ENCODE measurements at places on chromosomes 7 and 10. TPM values are rescaled to one million over a fixed set of nuclear protein-coding genes. Genes with fewer than 3 reads are reported as not detected.

GRCh38 chr7:138083859-138084258, 7.6 kb downstream of the AKR1D1 start:
- no peak overlapping the region for H3K4me3 ChIP-seq
- no peak for DNase-seq
- no peaks in the 10 kb centered on the region for H3K27me3 ChIP-seq

DNA sequence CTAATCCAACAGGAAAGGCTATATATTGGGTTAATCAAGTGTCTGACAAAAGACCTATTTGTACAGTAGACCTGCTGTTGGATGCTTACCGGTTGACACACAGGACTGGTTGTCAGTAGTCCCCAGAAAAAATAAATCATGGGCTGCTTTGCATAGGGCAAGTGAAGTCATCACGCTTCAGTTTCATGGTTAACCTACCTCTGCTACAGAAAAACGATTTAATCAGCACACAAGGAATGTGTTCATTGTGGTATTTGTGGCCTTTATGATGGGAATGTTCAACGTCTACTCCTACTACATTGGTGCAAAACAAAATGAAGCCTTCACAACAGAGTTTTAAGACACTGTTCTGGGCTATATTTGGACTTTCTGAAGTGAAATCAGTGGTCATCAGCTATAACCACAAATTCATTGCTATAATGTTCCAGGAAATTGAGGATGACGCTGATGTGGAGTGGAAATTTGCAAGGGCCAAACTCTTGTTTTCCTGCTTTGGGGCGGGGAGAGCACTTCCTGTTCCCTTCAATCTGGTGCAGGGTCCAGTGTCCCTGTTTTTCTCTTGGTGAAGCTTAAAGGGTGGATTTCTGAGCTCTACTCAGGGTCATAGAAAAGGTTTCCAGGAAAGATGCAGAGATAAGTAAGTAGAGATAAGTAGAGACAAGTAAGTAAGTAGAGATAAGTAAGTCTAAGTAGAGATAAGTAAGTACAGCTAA, 39.3 kb upstream of the GGCT start:
- H3K4me3 ChIP-seq, result no peak overlapping the region
- H3K27me3 ChIP-seq, result no peaks in the 10 kb centered on the region
- DNase-seq, result no peak
- H3K27ac ChIP-seq, result no peak overlapping the region
- no peaks in the 10 kb centered on the region for H3K36me3 ChIP-seq

The GET4 gene
- polyA plus RNA-seq, result 38.9 TPM

- H3K27ac ChIP-seq, result no peak overlapping the region
- no peaks in the 10 kb centered on the region for H3K36me3 ChIP-seq
- H3K4me1 ChIP-seq, result peaks cover 5% of the 10 kb centered on the region
- no peaks in the 10 kb centered on the region for H3K27me3 ChIP-seq
- no peak for DNase-seq
Measured at GRCh38 chr10:88886557-88886956, 6.5 kb downstream of the STAMBPL1 start.

Measured in small intestine (tissue), 16 donors.